Stimulated activated CD4-positive, alpha-beta T cell treated with anti-CD3 and anti-CD28 coated beads, Interleukin-12 subunit alpha, Interleukin-12 subunit beta, amount 100 ng/mL, for 48 hours (primary cell): ENCODE measurements at places on chromosomes 4 and X.

DNA sequence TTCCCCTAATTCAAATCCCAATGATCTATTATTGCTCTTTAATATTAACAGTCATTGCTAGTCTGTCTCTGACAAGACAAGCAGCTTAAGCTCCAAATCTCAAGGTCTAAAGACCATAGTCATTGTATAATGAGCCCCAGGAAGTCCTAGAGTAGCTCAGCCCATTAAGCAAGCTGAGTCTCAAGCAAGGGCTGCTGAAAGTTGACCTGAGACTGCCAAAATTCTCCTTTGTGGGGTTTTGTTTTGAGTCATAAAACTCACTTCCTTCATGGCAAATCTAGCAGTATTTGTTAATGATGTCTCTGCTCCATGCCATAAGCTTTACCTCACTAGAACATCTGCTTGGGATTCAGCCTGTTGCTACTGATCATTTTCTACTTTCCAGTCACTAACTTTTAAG lies 313.2 kb downstream of the ANTXR2 start:
- DNase-seq = no peak

- no peak for DNase-seq
These were observed at the start of gene KCND1 for GRCh38 chrX:48971249-48972219. Gene KCND1 (minus strand): TSS chrX:48971844. CDS start chrX:48970271, 1,573 bp downstream.

- DNase-seq = no peak
These were observed 502.5 kb downstream of the TECRL start for GRCh38 chr4:63906660-63907183.

DNA sequence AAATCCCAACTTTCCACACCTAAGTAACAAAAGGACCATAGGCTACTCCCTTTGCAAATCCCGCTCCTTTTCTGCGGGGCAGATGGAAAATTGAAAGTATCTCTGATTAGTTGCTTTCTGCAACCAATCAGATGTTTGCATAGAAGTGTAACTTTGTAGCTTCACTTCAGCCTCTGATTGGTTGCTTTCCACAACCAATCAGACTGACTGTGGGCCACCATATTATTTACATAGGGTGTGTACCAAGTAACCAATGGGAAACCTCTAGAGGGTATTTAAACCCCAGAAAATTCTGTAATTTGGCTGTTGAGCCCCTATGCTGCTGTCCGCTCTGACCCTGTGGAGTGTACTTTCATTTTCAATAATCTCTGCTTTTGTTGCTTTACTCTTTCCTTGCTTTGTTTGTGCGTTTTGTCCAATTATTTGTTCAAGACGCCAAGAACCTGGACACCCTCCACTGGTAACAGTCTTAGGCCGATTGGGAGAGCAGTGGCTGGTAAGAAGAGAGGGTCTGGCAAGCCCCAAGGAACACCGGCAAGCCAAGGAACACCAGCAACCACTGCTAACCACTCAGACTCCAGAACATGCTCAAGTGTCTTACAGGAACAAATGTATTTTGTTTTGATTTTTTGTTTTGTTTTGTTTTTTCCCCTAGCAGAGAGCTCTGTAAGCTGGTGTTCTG lies 125.5 kb upstream of the MAP3K15 start:
- DNase-seq = no peak

GRCh38 chr4:10204401-10205058 lies 87.9 kb upstream of the WDR1 start:
- DNase-seq = no peak

DNA sequence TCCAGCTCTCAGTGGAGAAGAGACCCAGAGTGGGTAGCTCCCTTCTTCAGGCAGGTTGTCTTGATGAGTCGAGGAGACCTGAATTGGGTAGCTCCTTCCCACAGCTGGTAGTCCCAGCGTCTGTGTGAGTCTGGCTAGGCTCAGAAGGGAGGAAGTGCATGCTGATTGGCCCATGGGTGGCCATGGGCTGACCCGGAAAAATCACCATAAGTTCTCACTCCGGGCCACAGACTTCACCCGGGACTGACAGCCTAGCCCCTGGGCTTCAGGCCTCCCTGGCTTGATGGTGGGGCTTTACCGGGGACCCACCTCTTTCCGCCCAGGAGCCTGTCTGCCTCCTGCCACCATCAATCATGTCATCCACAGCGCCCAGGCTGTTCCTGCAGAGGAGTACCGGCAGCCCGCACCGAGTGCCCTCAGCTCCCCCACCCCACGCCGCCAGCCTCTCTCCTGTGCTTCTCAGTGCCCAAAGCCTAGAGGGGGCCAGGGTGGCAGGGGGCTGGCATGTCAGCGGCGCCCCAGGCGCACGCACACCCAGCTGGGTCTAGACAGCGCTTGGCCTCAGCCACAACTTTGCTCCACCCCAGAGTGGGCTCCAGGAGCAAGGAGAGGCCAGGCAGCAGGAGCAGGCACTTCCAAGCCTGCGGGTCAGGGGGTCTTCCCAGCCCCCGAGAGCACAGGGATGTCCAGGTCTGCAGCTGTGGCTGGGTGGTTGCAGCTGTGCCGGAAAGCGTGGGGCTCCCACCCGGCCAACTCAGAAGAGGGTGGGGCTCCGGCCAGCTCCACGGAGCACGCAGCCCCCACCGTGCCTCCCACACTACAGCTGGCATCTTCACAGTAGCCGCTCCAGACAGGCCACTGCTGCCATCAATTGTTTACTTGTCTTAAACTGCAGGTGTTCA lies 16.1 kb upstream of the SAT1 start:
- no peak for DNase-seq

- no peak for DNase-seq
These were observed 123.9 kb downstream of the MID1 start for GRCh38 chrX:10496345-10496965.

- no peak for DNase-seq
These were observed 287.9 kb downstream of the PPP1R2C start for GRCh38 chrX:42490111-42490510.

DNA sequence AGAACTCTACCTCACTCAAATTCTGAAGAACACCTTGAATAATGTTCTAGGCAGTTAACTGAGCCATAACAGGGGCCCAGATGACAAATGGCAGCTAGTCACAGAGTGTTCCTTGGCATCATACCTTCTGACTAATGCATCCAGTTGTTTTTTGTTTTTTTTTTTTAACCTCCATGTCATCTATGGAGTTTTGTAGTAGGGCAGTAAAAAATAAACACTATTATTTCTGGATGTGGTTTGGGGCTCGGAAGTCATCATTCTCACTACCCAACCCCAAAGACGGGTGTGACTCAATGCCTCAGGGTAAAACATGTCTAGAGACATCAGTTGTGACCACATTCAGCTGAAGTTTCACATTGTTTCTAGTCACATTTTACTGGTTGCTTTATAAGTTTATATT lies 31.2 kb upstream of the MCF2 start:
- DNase-seq = peak; percentile 0

DNA sequence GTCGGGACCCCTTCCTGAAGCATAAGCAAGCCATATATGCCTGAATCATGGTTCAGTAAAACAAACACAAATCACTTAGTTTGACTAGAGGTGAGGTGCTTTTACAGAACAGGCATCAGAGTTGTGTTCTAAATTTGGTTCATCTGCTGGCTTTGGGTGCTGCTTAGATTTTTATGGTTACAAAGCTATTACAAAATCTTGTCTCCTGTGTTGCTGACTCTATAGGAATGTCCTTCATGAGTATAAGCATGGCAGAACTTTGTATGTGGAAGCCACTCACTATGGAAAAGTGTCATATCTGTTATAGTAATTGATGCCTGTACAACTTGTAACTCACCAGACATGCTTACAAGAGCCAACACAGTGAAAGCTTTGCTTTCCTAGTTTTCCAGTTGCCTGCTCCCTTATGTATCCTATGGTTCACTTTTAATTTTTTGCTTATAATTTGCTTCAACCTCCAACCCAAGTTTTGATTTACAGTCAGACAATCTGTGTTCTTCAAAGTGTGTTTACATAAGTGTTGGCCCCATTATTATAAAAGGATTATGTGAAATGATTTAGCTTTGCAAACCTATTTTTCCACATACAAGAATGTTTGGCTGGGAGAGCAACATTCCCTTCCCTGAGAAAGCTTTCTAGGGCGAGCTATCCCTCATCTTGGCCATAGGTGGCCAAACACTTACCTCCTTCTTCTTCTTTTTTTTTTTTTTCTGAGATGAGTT lies 30.0 kb upstream of the CYP2U1 start:
- no peak for DNase-seq

DNA sequence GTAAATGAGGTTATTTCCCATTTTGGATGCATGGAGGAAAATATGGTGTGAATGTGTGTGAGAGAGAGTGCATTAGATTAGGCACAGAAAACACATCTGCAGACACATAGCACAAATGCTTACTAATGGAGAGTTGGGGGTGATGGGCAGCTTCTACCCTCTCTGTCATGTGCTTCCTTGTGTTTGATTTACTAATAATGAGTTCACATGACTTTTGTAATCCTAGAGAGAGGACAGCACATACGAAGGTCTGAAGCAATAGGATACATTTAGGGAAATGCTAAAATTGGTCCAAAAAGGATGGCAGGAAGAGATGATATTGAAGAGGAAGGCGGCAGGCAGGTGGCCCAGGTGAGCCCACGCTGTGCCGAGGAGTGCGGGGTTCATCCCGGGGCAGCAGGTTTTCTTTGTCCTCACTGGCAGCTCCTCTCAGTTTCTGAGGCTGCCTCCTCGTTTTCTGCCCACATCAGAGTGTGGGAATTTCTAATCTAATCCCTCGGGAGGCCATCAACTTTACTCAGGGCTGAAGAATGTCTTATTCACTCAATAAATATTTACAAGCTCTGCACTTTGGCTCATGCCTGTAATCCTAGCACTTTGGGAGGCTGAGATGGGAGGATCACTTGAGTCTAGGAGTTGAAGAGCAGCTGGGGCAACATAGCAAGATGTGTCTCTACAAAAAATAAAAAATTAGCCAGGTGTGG lies 15.9 kb upstream of the MAP9 start:
- no peak for DNase-seq

DNA sequence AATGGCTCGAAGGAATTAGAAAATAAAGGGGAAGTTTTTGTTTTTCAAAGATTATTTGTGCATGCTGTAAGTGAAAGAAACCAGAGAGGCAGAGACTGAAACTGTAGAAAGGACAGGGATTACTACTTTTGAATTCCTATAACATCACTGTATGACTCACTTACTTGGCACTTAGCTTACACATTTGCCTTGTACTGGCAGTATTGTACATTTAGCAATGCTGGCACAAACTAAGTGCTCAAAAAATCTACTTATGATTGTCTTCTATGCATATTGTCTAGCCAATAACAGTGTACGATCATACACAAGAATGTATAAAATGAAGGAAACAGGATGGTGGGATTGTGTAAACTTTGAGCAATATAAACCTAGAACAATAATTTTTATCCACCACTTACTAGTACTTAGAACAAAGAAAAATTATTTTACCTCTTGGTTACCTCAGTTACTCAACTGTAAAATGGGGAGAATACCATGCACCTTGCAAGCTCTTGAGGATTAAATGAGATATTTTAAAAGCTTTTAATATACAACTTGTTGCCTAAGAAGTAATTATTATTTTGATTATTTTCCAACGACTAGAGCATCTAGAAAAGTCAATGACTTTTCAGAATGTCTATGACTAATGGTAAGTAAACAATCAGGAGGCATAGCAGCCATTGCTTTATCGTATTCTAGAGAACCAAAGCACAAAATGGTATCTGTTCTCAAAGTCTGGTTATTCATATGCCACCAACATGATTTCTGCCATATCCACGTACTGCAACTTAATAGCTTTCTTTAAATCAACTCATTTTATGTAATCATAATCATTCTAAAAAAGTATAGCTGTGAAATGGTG lies 4.7 kb downstream of the FAM120C start:
- no peak for DNase-seq

GRCh38 chrX:119410854-119411253 lies 11.7 kb downstream of the SLC25A43 start:
- no peak for DNase-seq

GRCh38 chr4:18039113-18039512 lies 17.6 kb upstream of the LCORL start:
- no peak for DNase-seq

DNA sequence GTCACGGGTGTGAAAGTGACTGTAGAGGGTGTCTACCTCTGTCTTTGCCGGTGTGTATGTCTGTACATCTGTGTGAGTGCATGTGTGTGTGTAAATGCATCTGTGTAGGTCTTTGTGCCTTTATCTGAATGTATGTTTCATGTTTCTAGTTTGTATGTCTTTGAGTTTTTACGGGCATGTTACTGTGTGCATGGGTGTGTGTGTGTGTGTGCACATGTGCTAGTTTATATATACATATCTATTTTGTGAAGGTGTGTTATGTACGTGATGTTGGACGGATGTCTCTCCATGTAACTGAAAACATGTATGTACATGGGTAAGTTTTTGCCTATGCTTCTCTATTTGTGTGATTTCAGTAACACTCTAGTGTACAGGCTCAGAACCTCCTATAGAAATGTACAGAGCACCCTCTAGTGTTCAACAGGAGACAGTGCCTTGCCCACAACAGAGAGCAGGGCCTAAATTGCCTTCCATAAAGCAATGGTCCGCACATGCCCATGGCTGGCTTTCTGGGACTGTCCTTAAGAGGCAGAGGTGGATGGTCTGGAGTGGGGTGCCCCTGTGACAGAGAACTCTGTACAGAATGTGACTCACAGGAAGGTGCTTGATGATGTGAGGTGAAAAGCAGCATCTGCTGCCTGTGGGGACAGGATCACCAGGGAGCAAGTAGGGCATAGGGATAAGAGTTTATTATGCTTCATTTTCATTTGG lies 343.5 kb downstream of the RAPGEF2 start:
- DNase-seq = peak; percentile 32

- DNase-seq = no peak
These were observed 610.2 kb upstream of the NDST4 start for GRCh38 chr4:115723621-115724020.

DNA sequence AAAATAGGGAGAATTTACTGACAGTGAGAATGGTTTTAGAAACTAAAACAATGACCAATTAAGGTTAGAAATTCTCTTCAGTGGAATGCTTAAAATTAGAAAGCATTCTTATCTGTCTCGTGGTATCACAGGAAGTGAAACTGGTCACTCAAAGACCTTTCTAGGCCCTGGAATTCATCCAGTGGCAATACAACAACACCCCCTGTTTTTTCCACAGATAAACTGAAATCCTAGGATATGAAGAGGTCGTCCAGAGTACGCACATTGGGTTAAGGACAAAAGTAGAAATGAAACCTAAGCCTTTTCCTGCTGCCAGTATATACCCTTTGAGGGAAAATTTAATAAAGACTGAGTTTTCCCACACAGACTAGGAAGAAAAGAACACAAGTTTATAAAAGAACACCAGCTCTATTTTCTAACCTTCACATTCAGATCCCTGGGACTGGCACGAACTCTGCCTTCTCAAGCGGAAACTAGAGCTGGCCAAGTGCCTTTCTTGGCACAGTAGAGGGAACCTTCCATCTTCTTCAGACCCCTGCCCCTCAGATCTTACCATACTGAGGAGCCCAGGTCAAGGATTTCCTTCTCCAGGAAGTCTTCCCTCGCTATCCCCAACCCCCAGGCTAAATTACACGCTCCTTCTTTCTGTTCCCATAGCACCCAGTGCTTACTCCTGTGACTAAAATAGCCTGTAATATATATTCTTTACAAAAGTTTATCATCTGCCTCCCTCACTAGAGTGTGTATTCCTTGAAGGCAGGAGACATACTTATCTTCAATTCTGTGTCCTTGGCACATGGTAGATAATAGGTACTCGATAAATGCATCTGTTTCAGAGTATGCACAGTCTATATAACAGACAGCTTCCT lies 16.9 kb downstream of the LHFPL1 start:
- DNase-seq = no peak
